ENCODE measurements at places on chromosomes 1 and 21.
A peak's percentile ranks its signal among the peaks of the same experiment; 100 is the strongest.

DNA sequence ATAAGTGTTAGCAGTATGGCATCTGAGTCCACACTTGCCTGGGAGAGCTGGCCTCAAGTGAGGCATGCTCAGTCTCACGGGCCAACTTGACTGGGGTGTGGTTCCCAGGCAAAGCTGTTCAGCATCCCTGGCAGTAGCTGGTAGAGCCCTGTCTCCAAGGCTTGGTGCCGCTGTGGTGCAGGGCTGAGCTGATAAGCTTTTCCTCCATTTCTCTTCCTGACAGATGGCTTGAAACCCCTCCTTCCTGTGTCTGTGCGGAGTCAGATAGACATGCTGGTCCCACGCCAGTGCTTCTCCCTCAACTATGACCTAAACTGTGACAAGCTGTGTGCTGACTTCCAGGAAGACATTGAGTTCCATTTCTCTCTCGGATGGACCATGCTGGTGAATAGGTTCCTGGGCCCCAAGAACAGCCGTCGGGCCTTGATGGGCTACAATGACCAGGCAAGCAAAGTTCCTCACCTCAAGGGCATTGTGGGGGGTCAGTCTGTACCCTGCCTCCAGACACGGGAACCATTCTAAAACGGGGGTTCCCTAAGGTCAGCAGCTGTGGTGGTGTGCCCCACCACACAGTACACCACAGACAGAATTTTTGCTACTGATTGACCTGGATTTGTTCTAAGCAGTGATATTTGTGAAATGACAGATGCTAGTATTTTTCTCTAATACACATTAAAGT, 13.7 kb upstream of the MIIP start:
- DNase-seq: no peak

GRCh38 chr1:197683895-197684553, 91.3 kb downstream of the DENND1B start:
- DNase-seq: no peak

DNA sequence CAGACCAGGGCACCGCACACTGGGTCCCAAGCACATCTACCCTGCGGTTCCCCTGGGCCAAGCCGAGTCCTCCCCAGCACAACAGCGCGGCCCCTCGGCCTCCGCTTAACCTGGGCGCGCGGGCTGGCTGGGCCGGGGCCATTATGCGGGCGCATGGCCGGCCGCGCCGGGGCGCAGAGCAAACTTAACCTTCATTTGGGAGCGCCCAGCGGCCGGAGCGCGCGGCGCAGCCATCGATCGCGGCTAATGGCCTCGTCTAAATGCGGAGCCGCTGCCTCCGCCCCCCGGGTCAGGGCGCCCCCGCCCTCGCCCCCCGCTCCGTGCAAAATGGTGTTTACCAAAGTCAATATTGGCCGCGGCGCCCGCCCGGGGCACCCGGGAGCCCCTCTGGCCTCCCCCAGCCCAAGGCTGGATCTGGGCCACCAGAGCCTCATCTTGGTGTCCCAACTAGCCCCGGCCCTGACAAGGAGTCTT, 272.1 kb downstream of the TRABD2B start:
- DNase-seq: no peak

DNA sequence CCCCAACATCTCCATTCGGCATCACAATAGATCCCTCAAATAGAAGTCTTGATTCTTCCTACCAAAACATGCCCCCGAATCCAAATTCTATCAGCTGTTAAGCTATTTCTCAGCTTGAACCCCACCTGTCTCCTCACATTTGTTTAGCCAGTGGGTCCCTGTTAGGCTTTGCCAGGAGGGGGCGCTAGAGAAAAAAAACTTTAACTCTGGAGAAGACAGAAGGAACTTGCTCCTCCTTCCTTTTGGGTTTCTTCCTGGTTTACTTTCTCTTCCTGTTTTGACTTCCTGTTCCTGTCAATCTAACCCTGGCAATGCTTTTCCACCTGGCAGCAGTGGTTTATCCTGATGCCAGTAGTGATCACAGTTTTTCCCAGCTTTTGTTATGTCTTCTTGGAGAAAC, 95.6 kb upstream of the KCNK1 start:
- DNase-seq: no peak

- DNase-seq: peak; percentile 41
Observed at GRCh38 chr1:235617808-235618207, 31.8 kb downstream of the GNG4 start.

DNA sequence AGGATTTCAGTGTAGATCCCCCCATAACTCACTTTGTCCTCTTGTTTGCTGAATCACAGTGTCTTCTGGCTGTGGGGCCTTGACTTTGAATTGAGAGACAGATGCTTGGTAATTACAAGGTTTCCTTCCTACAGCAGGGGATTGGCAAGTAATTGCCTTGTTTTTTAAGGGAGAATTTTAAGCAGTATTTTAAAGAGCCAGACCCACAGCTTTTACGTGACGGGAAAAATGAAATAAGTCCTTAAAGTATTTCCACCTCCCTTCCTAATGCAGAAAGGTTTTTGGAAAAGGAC, 41.0 kb downstream of the PGBD5 start:
- DNase-seq: no peak

- DNase-seq: no peak
Observed at GRCh38 chr1:222786121-222786520, 28.7 kb upstream of the DISP1 start.

DNA sequence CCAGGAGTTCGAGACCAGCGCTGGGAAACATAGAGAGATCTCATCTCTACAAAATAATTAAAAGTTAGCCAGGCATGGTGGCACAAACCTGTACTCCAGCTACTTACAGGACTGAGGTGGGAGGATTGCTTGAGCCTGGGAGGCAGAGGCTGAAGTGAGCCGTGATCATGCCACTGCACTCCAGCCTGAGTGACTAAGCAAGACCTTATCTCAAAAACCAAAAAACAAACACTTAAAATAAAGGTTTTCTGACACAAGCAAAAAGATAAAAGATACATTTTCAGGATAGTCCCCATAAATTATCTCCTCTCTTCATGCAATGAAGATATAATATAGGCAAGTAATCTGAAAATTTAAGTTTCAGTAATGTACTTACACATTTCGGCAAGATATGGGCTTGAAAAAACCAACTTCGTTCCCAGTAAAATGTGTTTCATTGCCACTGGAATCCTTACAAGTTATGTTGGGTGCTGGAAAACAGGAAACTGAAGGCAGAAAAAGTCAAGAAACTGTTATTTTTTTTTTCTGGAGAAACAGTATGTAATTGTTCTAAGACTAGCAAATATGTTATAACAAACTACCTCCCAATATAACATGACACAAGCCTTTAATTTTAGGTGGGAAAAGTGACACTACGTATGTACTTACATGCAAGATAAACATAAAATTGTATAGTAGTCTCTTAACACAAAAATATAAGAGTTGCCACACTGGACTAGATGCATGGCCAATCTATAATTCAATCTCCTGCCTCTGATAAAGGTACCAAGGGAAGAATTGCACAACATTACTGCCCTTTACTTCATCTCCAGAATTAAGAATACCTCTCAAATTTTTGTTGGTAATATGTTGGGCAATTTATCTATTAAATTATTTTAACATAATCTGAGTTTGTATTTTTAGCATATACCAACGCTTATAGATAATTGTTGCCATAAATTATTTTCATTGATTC, 15.7 kb downstream of the TM2D1 start:
- DNase-seq: peak; percentile 19

DNA sequence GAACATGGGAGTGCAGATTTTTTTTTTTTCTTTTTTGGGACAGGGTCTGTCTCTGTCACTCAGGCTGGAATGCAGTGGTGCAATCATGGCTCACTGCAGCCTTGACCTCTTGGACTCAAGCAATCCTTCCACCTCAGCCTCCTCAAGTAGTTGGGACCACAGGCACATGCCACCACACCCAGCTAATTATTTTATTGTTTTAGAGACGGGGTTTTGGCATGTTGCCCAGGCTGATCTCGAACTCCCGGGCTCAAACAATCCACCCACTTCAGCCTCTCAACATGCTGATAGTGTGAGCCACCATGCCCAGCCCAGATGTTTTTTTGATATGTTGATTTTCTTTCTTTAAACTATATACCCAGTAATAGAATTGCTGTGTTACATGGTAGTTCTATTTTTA, 57.7 kb downstream of the RGSL1 start:
- no peak for DNase-seq

GRCh38 chr1:185376840-185377635, 60.0 kb upstream of the IVNS1ABP start:
- DNase-seq: no peak

- DNase-seq: no peak
Observed at GRCh38 chr1:85502625-85503083, 37.7 kb upstream of the DDAH1 start.

DNA sequence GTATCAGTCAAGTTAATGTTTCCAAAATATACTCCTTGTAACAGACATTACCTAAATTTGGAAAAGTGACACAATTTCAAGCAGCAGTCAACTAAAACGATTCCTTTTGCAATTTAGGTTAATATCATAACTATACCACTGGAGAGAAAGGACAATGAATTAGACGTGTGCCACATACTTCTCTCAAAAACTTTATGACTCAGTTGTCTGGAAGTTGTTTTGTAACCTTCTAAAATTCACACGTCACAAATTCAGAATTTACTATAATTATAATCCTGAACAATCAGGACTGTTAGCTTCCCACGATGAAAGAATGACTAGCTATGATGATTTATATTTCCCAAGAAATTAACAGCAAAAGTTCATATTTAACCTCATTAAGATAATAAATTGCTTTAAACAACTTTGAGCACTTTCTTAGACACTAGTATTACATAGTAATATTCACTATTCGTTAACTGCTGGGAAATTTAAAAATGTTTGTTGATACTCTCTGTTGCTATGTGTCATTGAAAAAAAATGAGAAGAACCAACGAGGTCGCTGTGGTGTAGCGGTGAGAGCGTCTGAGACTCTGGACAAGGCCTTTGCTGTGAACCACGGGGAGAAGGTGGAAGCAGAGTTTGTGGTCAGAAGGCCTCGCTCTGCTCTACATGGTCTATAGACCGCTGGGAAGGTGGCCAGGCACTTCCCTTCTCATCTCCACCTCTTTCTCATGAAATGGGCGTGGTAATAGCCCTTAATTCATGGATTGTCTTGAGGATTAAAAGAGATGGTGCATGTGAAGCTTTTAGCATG, 27.9 kb upstream of the BATF3 start:
- peak; percentile 55 for DNase-seq

DNA sequence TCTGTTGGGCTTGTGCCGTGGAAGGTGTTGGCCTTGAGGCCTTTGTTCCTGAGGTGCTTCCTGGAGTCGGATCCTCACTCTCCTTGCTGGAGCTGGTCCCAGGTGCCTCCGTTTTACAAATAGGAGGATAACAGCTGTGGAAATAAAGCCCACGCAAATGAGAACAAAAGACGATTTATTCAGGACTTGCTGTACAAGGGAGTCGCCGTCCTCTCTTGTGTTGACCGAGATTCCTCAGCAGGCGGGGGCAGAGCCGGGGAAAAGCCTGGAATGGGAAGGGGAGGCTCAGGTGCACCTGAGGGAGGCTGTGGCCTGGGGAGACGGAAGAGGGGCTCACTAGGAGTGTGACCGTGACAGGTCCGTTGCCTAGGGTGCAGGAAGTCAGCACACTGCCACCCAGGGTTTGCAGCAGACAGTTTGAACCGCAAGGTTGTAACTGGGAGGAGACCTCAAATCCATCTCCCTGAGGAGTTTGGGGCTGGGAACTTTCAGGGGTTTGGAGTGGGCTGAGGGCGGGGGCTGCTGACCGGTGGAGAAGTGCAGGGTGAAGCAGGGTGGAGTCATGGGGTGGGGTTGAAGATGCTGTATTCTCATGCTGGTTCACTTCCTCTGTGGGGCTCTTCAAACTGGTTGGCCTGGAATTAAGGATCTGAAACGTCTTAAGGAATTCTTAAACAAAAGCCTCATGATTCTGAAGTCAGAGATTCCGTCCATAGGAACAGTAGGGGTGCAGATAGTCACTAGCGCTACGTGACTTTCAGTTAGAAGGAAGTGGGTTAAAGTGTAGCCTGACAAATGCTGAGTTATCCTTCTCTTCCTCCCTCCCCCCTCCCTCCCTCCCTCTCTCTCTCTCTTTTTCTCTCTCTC, 2.6 kb upstream of the CSTB start:
- no peak for DNase-seq

DNA sequence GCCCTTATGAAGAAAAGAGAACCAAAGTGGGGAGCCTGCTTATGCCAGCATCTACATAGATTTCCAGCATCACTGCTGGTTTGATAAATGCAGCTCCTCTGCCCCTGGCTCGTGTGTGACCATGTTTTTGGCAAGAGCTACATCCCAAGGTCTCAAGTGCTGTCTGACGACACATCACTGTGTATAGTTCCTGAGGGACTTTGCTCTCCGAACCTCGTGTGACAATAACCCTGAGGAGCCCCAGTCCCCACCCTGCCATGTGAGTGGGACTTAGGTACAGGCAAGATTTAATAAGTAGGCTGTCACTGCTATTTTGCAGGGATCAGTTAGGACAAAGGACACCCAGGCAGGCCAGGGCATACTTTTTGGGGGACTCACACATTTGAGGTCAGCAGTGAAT, 28.8 kb upstream of the RERE start:
- no peak for DNase-seq
